ENCODE measurements at places on chromosomes 3 and 15.

DNA sequence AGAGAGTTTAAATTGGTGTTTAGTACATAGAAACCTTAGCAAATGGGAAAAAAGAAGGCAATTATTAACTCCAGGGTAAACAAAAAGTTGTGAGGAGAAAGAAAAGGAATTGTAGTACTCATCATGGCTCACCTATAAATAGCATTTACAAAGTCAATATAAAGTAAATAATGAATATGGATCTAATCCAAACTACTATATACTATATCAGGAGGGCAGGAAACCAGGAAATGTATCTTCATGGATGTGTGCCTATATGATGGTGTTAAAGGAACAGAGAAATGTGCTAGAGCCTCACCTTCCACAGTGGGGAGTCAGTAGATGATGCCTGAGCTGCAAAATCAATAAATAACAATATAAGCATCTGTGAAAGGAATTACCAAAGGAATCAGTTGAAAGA is 208.9 kb downstream of the FAM43A start:
- DNase-seq = no peak

DNA sequence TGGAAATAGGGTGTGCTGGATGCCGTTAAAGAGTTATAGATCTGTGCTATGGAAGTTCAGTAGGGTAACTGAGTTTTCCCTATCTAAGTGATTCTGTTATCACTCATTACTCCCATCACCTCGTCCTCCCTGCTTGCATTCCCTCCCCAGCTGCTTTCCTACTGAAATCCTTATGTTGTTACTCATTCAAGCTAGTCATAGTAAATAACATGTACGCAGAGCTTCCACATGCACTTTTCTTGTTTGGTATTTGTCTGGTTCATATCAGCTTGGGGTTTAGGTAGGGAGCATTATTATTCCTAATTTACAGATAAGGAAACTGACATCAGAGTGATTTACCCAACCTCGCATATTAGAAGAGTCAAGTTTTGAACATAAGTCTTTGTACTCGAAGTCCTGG is 135.1 kb downstream of the HCN4 start:
- no peak for DNase-seq

DNA sequence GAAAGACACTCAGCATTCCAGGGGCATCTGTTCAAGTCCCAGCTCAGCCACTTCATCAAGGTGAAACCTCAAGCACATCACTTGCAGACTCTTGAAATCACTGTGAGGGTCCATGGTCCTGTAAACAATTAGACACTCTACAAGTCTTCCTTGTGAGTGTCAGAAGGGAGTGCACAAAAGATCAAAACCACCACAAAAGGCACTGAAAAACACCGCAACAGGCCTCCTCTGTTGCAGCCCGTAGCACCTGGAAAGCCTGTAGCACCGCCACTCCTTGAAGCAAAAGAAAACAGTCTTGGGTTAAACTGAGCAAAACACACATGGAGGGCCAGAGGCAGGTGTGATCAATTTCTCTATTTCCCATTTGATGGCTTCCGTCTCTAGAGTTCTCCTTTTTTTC is 63.8 kb upstream of the SNRK start:
- no peak for DNase-seq

GRCh38 chr15:52020221-52021085 is 1.4 kb downstream of the MAPK6 start:
- DNase-seq = peak; percentile 55

GRCh38 chr3:15726043-15726442 is 71.7 kb downstream of the ANKRD28 start:
- DNase-seq = peak; percentile 47

- DNase-seq = no peak
Observed at GRCh38 chr3:86562090-86562489, 428.9 kb downstream of the VGLL3 start.

GRCh38 chr15:38046257-38047051 is 112.0 kb downstream of the TMCO5A start:
- no peak for DNase-seq

DNA sequence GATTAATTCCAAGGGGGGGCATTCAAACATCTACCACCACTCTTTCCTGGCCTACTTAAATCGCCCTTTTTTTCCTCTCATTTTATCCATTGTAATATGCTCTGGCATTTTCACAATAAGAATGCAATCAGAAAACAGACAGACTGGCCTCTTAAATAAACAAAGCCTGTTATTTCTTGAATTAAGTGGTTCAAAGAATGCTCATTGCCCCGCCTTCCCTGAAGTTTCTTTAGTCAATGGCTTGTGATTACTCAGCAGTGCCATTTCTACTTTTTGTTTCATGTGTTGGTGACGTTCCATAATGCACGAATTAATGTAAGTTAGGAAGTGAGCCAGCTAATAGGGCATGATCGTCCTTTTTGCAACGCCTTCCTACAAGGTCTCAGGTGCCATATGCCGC is 68.0 kb downstream of the FBN1 start:
- DNase-seq = peak; percentile 73

DNA sequence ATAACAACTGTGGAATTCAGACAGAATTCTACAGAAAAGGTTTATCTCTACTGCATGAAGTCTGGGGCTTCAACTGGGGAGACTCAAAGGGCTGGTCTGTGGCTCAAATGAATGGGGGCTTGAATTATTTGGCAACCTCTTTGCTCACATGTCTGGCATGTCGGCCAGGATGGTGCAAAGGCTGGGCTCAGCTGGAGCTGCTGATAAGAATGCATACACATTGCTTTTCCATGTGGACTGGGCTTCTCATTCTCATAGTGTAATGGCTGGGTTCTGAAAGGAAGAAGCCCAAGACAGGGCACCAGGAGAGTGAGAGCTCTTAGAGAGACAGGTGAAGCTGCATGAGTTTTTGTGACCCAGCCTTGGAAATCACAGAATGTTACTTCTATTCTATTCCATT is 194.3 kb upstream of the SGO1 start:
- no peak for DNase-seq

DNA sequence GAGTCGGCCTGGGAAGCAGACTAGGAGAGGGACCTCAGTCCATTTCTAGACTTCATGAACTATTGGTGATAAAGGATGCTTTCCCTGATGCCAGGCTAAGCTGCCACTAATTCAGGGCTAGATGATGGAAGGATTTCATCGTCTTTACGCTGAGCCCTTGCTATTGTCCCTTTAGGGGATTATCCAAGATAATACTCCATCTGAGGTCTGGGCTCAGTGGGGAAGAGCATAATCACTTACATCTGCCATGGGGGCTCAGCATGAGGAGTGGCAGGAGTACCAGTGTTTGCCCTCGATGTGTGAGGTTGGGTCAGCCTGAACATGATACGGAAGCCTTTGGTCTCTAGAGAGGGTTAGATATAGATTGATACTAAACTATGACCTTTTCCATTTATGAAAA is 47.3 kb downstream of the PTPRG start:
- DNase-seq = no peak

GRCh38 chr15:86382341-86382740 is 302.7 kb downstream of the AGBL1 start:
- DNase-seq = no peak

DNA sequence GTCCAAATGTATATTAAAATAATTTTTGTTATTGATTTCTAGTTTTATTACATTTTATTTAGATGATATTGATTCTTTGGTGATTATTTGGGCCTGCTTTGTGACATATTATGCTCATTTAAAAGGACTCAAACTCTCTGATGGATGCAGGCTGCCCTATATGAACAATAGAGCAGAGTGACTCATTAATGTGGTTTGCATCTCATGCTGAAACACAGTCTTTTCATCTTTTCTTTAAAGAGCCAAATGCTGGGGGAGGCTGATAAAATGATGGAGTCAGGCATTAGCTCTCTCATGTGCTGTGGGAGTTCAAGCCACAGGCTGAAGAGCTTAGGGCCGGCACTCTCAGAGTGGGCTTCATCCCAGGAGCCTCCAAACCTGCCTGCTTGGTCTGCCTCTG is 7.2 kb downstream of the PLA1A start:
- DNase-seq = peak; percentile 46

DNA sequence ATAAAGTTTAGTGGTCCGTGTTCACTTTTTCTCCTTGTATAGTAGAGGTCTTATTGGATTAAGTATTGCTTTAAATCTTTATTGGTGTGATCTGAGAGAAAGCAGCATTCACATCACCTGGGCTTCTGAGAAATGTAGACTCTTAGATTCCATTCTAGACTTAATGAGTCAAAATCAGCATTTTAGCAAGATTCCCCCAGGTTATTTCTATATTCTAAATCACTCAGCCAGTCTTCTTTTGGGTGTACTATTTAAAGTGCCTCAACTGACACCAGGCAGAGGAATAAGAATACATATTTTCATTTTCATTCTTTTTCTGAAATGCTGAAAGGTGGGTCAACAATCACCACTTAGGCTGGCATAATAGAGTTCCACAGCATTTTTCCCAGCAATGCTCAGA is 481.7 kb downstream of the TUSC7 start:
- no peak for DNase-seq

DNA sequence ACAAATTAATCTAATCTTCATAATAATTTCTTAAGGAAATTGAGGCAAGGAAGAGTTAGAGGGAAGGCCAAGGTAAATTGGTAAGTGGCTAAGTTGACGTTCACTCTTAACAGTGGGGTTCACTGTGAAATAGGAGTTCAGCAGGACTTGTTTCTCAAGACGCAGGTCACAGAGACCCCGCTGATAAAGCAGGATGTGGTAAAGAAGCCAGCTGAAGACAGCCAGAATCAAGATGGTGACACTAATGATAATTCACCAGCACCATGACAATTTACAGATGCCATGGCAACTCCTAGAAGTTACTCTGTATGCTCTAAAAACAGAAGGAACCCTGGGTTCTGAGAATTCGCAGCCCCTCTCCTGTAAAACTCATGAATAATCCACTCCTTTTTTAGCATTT is 100.1 kb upstream of the CTDSPL start:
- DNase-seq = no peak

GRCh38 chr3:192317564-192317963 is 409.8 kb downstream of the FGF12 start:
- DNase-seq = no peak

- DNase-seq = no peak
Observed at GRCh38 chr3:182869059-182869458, 75.8 kb downstream of the ATP11B start.

- no peak for DNase-seq
Observed at GRCh38 chr3:195201295-195201694, 69.7 kb downstream of the XXYLT1 start.

DNA sequence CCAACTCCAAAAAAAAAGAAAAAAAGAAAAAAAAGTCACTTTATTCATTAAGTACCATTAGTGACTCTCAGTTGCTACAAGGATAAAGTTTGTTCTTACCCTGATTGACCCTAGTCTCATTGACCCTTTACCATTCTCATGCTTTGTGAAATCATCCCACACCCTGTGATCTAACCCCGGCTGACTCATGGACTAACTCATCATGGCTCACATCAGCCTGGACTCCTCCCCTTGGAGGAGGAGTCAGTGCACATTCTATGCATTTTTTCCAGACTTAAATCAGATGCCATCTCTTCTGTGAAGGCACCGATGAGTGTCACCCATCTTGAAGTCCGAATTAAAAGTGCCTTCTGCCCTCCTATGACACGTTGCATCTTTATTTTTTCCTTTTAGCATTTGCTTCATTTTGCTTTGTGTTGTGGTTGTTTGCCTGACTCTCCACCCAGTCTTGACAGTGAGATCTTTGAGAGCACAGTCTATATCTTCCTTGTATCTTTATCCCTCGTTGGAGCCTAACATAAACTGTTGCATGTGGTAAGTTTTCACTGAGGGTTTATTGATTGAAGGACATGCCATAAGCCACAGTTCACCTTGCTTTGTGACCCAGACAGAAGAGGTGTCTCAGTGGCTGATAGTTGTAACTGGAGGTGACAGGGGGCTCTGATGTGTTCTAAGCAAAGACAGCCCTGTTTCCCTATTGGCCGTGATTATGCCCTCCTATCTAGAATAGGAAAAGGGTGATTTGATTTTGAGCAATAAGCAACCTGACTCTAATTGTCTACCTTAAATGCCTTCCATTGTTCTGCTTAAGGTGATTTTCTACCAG is 72.1 kb downstream of the IL1RAP start:
- DNase-seq = peak; percentile 97

GRCh38 chr15:42088801-42089640 is 5.3 kb downstream of the PLA2G4D start:
- no peak for DNase-seq

DNA sequence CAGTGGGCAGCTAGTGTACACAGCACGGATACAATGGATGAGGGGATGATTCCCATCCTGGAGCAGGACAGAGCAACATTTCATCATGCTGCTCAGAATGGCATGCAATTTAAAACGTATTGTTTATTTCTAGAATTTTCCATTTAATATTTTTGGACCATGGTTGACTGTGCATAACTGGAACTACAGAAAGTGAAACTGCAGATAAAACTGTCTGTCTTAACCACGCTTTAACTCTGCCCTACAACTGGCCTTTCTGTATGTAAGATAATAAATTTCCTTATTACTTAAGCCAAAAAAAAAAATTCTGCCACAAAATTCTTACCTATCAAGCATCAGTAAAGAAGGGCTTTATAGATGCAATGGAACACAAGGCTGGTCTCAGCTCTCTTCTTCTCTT is 33.4 kb downstream of the AP3S2 start:
- no peak for DNase-seq

GRCh38 chr3:82581350-82581749 is 819.9 kb upstream of the GBE1 start:
- DNase-seq = no peak

DNA sequence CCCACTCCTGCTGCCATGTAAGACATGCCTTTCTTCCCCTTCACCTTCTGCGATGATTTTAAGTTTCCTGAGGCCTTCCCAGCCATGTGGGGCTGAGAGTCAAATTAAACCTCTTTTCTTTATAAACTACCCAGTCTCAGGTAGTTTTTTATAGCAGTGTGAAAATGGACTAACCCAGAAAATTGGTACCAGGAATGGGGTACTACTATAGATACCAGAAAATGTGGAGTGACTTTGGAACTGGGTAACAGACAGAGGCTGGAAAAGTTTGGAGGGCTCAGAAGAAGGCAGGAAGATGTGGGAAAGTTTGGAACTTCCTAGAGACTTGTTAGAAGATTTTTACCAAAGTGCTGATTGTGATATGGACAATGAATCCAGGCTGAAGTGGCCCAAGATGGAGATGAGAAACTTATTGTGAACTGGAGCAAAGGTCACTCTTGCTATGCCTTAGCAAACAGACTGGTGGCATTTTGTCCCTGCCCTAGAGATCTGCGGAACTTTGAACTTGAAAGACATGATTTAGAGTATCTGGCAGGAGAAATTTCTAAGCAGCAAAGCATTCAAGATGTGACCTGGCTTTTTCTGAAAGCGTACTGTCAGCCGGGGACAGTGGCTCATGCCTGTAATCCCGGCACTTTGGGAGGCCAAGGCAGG is 52.7 kb downstream of the TMCC1 start:
- no peak for DNase-seq
